ENCODE measurements at places on chromosomes 1 and 21.
A peak's percentile ranks its signal among the peaks of the same experiment; 100 is the strongest.

- DNase-seq = no peak
Observed at GRCh38 chr1:116540088-116540487, 30.7 kb downstream of the CD58 start.

DNA sequence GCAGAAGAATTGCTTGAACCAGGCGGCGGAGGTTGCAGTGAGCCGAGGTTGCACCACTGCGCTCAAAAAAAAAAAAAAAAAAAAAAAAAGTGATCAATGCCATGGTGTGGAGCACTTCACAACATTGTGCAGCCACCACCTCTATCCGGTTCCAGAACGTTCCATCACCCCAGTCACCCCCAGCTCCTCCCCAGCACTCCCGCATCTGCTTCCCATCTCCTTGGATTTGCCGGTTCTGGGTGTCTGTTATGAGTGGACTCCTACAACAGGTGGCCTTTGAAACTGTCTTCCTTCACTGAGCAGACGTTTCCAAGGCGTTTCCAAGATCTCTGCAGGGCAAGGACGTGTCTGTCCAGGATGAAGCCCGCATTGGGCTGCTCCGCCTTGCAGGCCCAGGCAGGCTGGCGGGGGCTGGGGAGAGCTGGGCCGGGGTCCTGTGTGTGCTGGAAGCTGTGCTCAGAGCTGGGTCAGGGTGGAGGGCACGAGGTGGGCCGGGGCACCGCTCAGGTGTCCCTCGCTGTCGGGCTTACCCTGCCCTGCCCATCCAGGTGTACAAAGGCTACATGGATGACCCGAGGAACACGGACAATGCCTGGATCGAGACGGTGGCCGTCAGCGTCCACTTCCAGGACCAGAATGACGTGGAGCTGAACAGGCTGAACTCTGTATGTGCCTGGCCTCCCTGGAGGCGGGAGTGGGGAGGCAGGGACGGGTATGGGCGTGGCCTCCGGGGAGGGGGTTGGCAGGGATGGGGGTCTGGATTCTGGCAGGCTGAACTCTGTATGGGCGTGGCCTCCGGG lies 14.9 kb upstream of the LRRC3 start:
- DNase-seq = no peak

- no peak for DNase-seq
Observed at GRCh38 chr1:64308866-64309265, 105.4 kb downstream of the UBE2U start.

DNA sequence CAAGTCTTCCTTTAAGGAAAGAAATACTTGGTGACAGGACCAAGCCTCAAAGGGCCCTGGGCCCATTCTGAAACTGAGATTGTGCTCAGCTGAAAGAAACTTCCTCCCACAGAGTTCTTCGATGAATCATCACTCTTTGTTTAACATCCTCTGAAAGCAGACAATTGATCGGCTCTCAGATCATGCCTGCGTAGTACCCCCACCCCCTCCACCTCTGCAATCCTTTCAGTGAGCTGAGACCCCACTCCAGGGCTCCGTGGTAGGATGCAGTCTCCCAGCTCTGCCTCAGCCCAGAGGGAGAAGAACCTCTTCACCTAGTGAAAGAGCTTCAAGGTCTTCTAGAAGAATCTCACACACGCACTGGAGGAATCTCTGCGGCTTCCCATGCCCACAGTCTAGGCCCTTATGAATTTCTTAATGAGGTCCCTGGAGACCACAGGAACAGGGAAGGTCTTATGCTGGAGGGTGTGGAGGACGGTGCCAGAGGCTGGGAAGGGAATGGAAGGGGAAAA lies 104.9 kb upstream of the SOD1 start:
- DNase-seq = peak; percentile 60

DNA sequence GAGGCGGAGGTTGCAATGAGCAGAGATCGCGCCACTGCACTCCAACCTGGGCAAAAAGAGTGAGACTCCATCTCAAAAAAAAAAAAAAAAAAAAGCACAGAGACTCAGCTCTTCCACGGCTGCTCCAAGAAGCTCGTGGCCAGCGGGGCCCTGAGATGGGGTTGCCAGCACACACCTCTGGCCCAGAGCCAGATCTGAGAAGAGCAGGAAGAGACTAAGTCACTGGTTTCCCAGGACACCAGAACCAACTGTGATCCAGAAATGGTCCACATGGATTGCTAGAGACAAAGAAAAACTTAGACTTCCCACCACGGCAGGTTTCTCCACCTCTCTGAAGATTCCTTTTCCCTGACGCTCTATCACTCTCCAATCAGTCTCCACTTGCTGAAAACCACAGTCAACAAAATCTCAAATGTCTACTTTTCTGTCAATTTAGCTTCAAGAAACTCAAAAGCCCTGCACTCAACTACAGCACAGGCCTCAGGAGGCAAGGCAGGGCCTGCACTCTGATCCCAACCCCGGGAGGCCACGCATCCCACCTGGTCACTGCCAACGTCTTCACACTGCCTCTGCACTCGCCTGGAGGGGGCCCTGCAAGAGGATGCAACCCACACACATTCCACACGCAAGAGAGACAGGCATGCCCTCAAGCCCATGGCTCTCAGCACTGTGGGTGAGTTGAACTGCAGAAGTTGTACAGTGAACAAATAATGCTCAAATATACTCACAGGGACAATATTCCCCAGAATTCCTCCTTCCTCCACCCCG lies 79.0 kb downstream of the NPHP4 start:
- DNase-seq = no peak

GRCh38 chr1:1307261-1307922 lies 338 bp downstream of the ACAP3 start:
- DNase-seq = no peak

DNA sequence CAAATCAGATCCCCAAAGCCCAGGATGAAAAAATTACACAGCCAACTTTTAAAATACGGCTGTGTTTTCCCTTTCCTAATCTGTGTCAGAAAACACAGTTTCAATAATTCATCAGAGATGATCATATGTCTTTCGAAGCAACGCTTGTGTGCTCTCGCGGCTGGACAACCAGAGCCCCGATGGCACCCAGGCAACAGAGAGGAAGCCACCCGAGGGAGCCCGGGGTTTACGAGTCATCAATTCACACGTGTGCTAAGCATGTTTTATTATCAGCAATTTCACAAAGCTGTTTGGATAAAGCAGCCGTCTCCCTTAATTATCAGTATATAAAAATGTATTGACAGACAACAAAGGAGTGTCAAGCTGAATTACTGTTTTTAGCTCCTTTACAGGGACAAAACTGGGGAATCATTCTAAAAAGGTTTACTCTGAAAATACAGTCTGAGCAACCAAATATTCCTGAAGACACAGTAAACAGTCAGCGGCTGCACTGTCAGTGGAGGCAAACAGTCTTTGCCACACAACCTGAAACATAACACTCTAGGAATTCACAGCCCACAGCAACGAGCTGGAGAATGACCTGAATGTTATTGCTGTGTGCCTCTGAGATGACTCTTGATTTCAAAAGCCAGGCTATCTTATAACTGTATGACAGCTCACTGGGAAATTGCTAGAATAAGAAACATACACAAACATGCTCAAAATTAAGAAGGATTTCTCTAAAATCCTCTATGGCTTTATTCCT lies 201.0 kb downstream of the SIPA1L2 start:
- DNase-seq = no peak

GRCh38 chr1:84344286-84344685 lies 42.8 kb downstream of the SAMD13 start:
- DNase-seq = no peak

GRCh38 chr1:220691053-220691684 lies 1.0 kb downstream of the C1orf115 start:
- no peak for DNase-seq

GRCh38 chr1:58754683-58755467 lies 29.0 kb downstream of the JUN start:
- DNase-seq = no peak

Measured in stimulated activated CD4-positive, alpha-beta T cell treated with anti-CD3 and anti-CD28 coated beads, Interleukin-4, amount 100 ng/mL, for 4 hours (primary cell).